ENCODE measurements at places on chromosomes 12 and 14.

- no peak for DNase-seq
Measured at GRCh38 chr12:103769240-103769945, 71.6 kb downstream of the NT5DC3 start.

GRCh38 chr12:115617391-115617790 lies 660.1 kb downstream of the MED13L start:
- no peak for DNase-seq

- DNase-seq = no peak
Measured at GRCh38 chr12:64323476-64324225, 66.9 kb downstream of the C12orf56 start.

DNA sequence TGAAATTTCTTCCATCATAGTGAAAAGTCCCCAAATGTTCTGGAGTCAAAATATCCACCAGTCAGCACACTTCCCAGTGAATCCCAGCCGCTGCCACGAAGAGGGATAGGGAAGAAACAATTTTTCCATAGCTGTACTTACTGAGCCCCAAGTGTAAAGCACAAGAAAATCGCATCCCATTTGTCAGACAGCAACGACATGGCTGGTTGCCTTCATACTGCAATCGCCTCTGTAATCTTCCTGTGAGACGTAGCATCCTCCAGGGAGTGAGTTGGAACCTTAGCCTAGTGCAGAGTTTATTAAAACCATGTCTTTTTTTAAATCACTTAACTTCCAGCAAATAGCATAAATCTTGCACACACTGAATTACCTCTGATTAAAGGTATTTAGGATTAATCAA lies 56.8 kb downstream of the GNG2 start:
- DNase-seq = no peak

GRCh38 chr12:8712572-8712971 lies 14.8 kb downstream of the RIMKLB start:
- no peak for DNase-seq
